Astrocyte of the hippocampus (primary cell): ENCODE measurements at places on chromosomes 12 and 14.

GRCh38 chr12:49928471-49928870, 22.1 kb upstream of the AQP2 start:
- no peak for DNase-seq

- no peak for DNase-seq
These were observed 30.0 kb downstream of the PELI2 start for GRCh38 chr14:56147986-56148901.

DNA sequence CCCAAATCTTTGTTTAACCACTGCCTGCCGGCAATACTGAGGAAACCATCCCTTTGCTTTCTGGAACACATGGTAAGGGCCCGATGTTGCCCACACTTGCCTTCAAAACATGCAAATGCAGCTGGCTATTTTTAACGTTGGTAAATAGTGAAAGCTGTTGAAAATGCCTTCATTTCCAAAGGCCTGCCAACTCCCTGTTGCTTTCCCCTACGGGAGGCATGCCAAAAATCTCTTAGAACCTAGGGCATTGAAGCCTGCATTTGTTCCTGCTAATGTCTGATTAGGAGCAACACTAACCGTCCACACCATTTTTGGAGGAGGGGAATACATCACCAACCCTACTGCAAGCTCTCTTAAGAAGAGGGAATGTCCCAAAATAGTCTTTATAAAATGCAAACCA, 152.6 kb upstream of the NOS1 start:
- peak; percentile 48 for DNase-seq

GRCh38 chr12:53200458-53201176, 6.4 kb downstream of the ITGB7 start:
- DNase-seq: no peak

GRCh38 chr12:19856389-19856788, 417.1 kb downstream of the AEBP2 start:
- DNase-seq: peak; percentile 27

DNA sequence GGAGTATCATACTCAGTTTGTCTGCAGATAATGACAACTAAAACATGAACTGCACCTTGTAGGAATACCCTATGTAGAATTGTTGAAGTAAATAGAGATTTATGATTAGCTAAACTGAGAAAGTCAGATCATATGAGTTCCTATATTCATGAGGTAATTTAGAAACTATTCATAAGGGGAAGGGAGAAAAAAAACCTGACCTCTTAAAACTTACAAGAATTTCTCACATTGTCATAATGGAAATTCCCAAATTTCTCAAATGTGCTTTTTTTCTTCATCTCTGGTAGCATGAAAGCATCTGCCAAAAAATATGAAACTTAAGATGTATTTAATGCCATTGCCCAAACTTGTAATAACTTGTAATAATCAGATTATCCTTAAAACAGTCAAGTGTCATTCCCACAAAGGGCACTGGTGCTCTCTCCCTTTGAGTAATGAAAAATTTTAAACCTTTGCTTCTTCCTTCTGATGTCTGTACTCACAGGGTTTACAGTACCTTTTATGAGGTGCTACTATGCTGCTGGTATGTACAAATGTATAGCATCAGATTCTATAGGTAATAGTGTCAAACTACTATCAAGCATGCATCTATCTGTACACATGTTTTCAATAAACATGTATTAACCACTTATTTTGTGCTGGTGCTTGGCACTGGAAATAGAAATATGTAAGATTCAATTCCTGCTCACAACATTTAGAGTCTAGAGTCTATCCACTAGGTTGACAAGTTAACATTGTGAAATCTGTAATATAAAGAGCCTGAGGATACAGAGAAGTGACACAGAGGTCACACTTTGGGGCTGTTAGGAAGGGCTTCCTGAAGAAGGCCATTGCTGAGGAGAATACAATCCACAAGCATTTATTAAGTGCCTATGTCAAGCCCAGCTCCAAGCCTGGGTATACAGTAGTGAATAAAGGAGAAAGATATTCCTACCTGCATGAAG, 17.4 kb upstream of the DRAM1 start:
- DNase-seq: no peak

- peak; percentile 55 for DNase-seq
These were observed 102.4 kb downstream of the ESR2 start for GRCh38 chr14:64191756-64192155.

GRCh38 chr12:10960211-10960610, 21.1 kb upstream of the TAS2R14 start:
- DNase-seq: no peak

DNA sequence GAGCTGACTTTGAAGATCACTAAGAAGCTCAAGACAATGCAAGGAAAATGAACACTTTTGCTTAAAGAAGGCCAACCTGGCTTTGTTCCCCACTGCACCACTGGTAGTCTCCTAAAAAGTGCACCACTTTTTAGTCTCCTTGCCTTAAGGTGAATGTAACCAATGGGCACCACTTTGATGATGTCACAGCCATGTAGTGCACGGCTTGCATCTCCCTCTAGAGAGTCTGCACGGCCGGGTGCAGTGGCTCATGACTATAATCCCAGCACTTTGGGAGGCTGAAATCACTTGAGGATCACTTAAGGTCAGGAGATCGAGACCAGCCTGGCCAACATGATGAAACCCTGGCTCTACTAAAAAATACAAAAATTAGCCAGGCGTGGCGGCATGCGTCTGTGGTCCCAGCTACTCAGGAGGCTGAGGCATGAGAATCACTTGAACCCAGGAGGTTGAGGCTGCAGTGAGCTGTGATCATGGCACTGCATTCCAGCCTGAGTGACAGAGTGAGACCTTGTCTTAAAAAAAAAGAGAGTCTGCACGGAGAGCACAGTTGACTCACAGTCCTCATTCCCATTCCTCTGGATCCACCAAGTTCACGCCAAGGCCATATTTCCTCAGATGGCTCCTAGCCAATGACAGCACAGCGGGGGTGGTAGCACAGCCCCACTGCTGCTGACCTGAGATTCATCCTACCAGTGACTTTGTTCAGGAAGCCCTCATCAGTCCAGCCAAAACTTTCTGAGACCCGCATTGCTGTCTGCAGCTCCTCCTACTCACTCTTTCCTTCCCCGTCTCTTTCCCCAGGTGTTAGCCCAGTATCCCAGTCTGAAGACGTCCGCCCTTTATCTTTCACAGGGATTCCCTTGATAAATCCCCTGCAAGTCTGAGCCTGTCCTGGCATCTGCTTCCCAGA, 16.5 kb upstream of the IFT81 start:
- DNase-seq: peak; percentile 88

DNA sequence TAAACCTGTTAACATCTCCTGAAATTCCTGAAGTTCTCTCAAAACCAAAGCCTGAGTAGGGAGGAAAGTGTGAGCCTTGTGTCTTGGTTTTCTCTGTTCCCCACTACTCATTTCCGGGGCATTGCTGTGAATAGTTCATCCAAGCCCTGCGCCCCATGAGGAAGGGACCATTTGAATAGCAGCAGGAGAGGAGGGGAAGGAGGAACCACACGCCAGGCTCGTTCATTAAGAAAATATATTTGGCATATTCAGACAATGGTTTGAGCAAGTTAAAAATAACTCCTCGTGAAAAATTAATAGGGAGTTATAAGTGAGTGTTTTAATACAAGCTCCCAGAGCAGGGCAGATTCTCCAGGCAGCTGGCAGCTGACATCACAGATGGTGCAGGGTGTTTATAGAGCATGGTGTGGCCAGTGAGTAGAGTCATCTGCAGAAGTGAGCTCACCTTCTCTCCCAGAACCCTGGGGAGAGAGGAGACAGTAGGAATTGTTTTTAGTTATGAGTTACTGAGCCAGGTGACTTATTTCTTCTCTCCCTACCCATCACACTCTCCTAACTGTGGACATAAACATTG, 29.5 kb upstream of the CISTR start:
- no peak for DNase-seq

DNA sequence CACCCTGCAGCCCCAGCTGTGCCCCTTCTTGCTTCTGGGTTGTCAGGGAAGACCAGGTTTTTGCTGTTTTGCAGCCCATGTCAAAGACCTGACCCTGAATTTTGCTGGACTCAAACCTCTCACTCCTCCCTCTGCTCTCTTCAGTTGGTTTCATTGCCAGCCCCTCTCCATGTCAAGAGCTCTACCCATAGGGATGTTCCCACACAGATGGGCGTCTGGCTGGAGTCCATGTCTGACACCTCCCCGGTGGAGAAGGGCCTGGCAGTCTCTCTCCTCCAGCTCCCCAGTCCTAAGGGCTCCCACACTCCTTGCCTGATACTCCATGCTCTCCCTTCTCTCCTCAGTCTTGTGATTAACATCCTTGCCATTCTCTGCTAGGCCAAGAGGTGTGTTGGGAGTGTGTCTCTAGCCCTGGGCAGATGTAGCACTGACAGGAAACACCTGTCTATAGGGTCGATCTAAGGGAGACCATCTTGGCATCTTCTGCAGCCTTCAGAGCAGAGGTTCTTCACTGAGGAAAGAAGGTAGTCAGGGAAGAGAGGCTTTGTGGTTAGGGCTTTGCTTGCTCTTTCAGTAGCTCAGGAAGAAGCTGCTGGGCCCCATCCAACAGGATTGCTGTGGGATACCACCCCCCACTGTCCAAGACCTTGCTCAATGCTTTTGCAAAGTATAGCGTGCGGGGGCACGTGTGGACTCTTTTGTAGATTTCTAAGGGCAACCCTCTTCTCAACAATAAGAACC, 4.7 kb downstream of the ASIC1 start:
- DNase-seq: no peak

DNA sequence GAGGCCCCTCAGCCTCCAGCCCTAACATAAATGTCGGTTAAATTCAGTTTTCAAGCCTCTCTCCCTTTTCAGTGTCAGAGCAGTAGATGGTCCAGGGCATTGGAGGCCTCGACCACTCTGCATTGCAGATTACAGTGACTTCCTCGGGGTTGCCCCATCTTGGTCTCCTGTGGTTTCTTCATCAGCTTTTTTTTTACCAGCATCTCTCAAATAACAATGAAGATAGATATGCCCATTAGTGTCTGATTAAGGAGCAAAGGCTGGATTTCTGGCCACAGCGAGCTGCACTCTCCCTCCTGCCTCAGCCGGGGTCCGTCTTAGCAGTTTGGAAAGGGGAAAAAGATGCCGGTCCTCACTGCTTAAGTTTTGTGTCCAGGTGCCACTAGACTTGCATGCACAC, 49.7 kb downstream of the C14orf132 start:
- no peak for DNase-seq

DNA sequence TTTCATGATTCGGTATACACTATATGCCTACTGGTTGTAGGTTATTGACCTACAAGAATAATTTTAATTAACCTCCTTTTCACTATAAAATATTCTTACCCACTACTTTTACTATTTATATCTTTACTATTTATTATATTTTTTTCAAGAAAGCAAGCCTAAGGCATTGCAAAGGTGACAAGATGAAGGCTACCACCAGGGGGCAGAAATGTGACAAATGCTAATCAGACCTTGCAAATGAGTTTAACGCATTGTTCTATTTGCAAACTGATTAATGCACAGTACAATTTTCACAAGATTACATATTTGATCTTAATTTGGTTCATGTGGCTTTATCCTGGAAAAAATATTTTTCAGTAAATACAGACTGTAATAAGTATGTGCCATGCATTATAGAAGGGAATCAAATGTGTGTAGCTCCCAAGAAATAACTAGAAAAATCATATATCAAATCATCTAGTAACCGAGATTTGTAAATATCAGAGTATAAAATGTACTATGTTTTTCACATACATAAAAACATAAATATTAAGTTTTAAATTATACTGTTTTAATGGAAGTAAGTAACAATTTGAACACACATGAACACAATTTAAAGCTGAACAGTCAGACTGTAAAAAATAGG, 107.0 kb downstream of the ADAMTS20 start:
- DNase-seq: peak; percentile 68

GRCh38 chr14:21686468-21686867, 12.8 kb upstream of the OR4E1 start:
- DNase-seq: no peak

GRCh38 chr12:132099739-132100138, 44.4 kb downstream of the DDX51 start:
- no peak for DNase-seq

GRCh38 chr14:75433631-75434071, 5.8 kb downstream of the JDP2 start:
- DNase-seq: no peak

DNA sequence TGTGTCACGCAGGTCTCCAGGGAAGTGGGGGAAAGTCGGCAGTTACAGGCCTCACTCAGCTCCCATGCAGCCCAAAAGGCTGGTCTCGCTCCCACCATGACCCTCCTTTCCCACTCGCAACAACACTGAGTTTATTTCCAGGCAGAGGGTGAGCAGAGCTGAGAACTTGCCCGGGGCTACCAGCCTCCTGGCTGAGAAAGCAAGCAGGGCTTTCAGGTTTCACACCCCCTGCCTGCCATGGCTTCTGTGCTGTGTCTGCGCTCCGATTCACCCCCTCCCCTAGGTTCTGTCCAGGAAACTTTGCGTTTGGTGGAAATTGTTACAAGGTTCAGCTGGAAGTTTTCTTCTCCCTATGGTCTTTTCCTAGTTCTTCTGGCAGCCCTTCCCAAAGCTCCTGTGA, 17.1 kb downstream of the OR10G2 start:
- no peak for DNase-seq

- no peak for DNase-seq
These were observed 110.2 kb downstream of the BTG1 start for GRCh38 chr12:92035477-92035876.

GRCh38 chr14:67787673-67788072, 28.7 kb downstream of the ZFYVE26 start:
- no peak for DNase-seq
